ENCODE measurements at places on chromosomes 6 and 20.

DNA sequence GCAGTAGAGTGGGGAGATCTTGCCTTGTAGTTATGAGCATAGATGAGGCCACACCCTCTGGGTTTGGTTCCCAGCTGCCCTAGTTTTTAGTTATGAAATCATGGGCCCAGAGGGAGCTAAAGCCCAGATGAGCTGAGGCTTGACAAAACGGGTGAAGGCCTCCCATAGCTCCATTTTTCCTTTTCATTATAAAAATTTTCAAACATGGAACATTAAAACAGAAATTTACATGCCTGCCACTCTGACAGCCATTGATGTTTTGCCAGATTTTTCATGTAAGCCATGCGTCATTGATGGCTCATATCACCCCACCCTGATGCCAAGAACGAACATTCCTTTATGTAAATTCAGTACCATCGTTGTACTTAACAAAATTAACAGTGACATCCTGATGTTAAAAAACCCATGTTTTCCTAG lies 67.9 kb downstream of the IGF2R start:
- peak; percentile 91 for DNase-seq

GRCh38 chr6:42937548-42938427 lies 8.5 kb downstream of the CNPY3 start:
- no peak for DNase-seq

- no peak for DNase-seq
Observed at GRCh38 chr6:148147463-148147830, 195.2 kb upstream of the SASH1 start.

DNA sequence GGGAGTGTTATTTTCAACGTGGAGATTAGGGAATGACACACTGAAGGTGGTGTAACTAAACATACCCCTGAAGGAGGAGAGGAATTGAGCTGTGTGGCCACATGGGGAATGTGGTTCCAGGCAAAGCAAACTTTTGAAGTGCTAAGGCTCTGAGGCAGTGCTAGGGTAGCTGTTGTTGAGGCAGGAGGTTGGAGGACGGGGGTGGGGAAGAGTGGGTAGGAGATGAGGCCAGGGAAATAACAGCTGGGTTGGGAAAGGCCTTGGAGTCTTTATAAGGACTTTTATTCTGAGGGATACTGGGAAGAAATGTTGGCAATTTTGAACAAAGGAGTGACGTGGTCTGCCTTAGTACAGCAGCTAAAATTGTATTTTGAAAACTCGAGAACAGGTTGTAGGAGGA lies 13.0 kb downstream of the RPRD1B start:
- DNase-seq: no peak

- peak; percentile 46 for DNase-seq
Observed at GRCh38 chr6:170291271-170292110, 613 bp upstream of the DLL1 start.

GRCh38 chr6:134723081-134723871 lies 226.6 kb downstream of the ALDH8A1 start:
- DNase-seq: peak; percentile 56

DNA sequence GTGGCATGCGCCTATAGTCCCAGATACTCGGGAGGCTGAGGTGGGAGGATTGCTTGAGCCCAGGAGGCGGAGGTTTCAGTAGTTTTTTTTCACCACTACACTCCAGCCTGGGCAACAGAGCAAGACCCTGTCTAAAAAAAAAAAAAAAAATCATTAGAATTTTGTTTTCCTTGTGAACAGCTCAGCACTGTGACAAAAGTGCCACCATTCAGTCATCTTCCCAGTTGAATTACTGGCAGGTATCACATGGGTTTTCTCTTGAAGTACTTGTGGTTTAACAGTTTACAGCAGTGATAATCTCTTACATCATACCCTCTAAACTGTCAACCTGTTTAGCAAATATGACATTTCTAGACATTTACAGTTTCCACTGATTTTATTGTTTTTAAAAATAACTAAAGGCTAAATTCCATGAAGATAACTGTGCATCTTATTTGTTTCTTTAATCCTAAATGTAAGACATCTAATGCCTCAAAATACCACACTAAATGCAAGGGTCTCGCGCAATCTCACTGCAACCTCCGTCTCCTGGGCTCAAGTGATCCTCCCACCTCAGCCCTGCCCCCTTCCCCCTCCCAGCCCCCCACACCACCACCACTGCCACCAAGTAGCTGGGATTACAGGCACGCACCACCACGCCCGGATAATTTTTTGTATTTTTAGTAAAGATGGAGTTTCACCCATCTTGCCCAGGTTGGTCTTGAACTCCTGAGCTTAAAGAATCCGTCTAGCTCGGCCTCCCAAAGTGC lies 7.0 kb downstream of the TRPC4AP start:
- no peak for DNase-seq

- peak; percentile 75 for DNase-seq
Observed at GRCh38 chr20:44566018-44566417, 16.4 kb upstream of the PKIG start.

GRCh38 chr6:43511824-43512415 lies 1.8 kb upstream of the LRRC73 start:
- no peak for DNase-seq

DNA sequence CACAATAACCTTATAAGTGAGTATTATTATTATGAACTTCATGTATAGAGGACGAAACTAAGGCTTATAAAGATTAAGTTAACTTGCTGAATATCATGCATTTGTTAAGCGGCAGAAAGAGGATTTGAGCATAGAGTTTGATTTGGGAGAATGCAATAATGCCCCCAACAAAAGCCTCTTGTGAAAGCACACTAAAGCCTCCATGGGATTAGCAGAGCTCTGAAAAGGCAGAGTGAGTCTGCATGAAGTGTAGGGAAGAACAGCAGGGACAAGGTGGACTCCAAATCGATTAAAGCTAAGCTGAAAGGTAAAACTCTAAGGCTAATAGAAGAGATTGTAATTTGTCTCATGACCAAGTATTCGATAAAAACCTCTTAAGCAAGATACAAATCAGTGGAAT lies 100.3 kb downstream of the SH3BGRL2 start:
- DNase-seq: no peak

DNA sequence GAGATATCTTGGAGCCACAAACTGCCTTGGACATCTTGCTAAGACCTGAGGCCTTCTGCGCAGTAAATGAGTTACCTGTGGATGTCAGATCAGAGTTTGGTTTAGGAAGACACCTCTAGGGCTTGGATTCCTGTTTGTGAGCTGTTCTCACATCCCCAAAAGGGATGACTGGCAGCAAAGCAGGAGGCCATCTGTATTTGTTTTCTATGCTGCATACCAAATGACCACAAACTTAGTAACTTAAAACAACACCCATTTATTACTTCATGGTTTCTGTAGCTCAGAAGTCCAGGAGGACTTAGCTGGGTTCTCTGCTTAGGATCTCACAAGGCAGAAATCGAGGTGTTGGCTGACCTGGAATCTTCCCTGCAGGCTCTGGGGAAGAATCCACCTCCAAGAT lies 116.7 kb downstream of the UNC5CL start:
- DNase-seq: peak; percentile 19

GRCh38 chr20:32319100-32319499 lies 39.0 kb upstream of the ASXL1 start:
- DNase-seq: no peak

- no peak for DNase-seq
Observed at GRCh38 chr6:27558028-27558724, 85.3 kb upstream of the ZNF184 start.

- DNase-seq: no peak
Observed at GRCh38 chr6:40713002-40713719, 126.0 kb upstream of the LRFN2 start.

GRCh38 chr6:75933387-75933975 lies 139.0 kb downstream of the IMPG1 start:
- DNase-seq: no peak

DNA sequence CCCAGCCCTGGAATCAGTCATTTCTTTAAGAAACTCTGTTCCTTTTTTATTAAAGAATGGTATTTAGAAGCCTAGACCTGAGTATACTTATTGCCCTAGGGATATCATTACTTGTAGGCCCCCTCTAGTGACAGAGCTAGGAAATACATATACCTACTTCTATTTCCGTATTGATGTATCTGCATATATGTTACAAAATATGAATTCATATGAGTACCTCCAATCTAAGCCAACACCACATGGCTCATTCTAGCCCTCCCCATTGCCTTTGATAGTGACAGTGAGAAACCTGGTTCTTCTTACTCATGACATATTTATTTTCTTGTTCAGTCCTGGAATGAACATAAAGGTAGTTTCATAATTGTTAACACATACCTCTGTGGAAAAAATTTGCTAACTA lies 137.2 kb downstream of the FARS2 start:
- peak; percentile 43 for DNase-seq

- DNase-seq: peak; percentile 58
Observed at GRCh38 chr6:32974016-32974333, 5.6 kb downstream of the BRD2 start.

DNA sequence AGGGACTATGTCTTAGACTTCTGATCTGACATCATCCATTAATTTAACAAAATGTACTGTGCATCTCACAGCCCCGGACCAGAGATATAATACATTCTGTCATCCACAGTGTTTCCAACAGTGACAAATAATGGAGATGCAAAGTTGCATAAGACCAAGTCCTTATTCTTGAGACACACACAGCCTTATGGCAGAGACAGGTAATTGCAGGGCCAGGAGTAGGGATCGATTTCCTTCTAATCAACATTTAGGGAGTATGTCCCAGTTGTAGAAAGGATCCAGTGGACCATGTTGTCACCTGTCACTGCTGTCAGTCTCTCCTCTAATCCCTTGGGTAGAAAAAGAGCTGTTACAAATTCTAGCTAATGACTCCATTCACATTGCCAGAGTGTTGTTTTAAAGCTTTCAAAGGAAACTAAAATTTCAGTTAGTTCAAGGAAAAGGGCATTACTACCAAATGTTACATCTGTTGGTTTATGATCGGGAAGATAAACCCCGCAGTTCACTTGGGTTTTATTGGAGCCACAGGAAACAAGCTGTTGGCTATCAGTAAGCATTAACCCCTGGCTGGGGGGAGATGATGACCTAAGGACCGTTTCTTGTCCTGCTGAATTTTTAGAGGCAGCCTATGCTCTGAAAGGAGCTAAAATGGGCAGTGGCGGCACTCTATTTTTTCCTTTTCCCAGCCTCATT lies 111.4 kb upstream of the ATXN1 start:
- DNase-seq: no peak

- DNase-seq: no peak
Observed at GRCh38 chr6:123808556-123808955, 4.9 kb downstream of the NKAIN2 start.

GRCh38 chr6:47180633-47181032 lies 129.1 kb downstream of the TNFRSF21 start:
- DNase-seq: peak; percentile 25

- DNase-seq: no peak
Observed at GRCh38 chr20:46739431-46740213, 30.2 kb downstream of the SLC2A10 start.

DNA sequence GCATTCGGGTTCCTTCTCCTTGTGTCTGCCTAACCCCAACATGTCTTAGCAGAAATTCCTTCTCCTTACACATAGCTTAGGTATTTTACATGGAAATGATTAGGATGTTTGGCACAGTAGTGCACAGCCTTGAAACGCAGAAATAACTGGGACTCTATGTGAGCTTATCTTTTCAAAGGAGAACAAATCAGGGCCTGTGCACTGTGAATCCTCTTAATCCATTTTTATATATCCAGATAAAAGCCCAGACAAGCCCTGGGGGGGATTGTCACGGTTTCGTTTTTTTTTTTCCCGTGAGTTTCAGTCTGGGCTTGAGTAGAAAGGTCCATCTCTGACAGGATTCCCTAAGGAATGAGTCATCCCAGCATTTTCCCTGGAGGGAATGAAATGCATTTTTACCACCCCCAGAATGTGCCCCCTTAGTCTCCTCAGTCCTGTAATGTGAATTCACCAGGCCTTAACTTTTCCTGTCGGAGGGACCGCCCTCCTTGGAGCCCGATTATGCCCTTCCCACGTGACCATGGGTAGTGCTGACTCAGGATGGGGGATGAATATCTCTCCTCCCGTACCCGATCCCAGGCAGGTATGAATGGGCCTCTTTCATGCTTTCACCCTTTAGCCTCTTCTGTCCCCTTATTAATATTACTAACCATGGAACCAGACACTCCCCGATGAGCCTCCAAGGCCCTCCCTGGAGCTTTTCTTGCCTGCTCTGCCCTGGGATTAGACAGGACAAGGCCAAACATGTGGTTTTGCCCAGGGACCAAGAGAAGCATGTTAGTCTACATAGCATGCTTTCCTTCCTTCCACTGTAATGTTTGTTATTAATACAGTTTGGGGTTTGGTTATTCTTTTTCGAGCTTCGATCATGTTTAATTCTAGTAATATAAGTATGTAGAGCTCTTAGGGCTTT lies 23.9 kb upstream of the NAA20 start:
- DNase-seq: peak; percentile 78

- no peak for DNase-seq
Observed at GRCh38 chr6:112163295-112164257, 76.2 kb downstream of the FAM229B start.

GRCh38 chr6:148250975-148251685 lies 91.5 kb upstream of the SASH1 start:
- peak; percentile 70 for DNase-seq

Measured in fibroblast of gingiva (primary cell).